Activated CD8-positive, alpha-beta memory T cell treated with anti-CD3 and anti-CD28 coated beads for 1 hour (primary cell): ENCODE measurements at places on chromosomes 3 and 15.
A peak's percentile ranks its signal among the peaks of the same experiment; 100 is the strongest.

DNA sequence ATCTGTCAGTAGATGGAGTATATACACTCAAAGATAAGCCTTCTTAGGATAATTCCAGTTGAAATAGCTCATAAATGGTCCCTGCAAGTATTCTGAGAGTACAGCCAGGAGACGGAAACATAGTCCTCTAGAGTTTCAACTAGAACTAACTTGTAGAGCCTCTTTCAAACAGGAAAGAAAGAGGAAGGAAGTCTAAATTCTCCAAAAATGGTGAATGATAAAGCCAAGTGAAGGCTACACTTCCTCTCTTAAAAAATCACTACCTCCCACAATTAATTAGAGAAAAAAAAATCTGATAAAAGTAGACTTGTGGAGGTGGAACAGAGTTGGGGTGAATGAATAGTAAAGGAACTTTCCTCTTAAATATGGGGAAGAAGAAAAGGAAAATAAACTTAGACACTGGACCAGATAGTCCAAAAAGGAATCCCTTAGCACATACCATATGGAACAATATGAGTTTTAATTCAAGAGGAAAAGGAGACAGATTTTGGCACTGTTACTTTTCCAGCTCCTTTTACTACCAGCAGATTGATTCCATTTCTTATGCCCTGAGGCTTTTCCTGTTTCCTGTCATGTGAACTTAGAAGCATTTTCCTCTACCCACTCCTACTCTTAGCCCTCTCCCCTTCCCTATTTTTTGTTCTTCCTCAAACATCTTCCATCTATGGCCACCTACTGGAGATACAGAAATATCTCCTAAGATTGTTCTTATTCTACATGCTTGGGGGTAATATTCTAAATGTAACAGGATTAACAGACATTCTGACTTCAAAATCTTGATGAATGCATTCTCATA, 207.6 kb downstream of the CHST2 start:
- no peak for DNase-seq

- no peak for DNase-seq
These were observed 35.3 kb upstream of the GOLGA8A start for GRCh38 chr15:34472947-34473346.

DNA sequence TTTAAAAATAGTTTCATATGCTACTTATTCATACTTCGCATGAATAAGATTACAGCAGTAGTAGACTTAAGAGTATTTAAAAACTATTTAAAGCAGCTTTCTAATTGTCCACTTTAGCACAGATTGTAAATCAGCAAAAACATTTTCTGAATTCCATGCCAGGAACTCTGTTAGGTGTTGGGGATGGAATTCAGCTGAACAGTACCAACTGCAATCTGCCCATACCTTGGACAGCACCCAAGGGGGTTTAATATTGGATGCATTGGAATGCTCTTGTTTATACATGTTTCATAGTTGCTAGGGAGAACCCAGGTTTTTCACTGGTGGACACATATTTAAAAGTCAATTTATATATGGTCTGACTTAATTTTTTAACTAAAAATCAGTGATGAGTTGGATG, 74.8 kb downstream of the PPM1L start:
- no peak for DNase-seq

GRCh38 chr15:68413363-68414205, 18.4 kb downstream of the ITGA11 start:
- DNase-seq: no peak

DNA sequence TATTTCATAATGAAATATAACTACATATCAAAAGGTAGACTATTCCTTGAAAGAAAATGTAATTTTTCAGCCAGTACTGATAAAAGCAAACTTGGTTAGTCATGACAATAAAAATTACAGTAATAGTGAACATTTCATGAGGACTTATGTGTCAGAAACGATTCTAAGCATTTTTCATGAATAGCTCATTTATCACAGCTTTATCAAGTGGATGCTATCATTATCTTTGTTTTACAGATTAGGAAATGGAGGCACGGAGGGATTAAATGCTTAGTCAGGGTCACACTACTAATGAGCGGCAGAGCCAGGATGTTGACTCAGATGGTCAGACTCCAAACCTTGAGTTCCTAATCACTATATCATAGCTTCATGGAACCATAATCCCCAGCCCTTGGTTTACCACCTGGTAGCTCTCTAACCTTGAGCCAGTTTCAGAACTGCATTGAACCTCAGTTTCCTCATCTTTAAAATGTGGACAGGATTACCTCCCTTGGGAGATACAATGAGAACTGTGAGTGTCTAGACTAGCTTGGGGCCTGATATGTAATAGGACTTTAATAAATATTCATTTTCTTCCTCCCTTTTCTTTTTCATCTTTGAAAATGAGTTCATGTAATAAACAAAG, 85.4 kb downstream of the TNIK start:
- DNase-seq: no peak

- peak; percentile 84 for DNase-seq
These were observed at the start of gene CFAP92 for GRCh38 chr3:128993461-128994172. CFAP92 (minus strand) TSS chr3:128994076; CDS start chr3:128993304, 772 bp downstream.

DNA sequence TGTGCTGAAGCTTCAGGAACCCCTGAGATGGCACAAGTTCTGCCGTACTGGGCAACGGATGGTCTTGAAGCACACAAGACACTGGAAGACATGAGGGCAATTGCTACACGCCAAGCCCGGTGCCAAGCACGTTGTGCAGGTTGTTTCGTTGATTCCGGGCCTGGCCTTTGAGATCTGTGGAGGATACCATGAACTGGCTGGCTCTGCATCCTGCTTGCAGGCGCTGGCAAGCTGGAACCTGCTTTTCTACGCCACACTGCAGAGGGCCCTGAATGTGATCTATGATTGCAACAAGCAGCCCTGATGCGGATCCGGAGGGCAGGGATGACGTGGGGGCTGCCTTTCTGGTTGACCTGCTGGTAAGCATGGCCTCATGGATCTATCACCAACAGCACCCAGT, 262.5 kb upstream of the ATP10A start:
- no peak for DNase-seq

GRCh38 chr3:111735243-111735758, 123.8 kb upstream of the PHLDB2 start:
- no peak for DNase-seq

DNA sequence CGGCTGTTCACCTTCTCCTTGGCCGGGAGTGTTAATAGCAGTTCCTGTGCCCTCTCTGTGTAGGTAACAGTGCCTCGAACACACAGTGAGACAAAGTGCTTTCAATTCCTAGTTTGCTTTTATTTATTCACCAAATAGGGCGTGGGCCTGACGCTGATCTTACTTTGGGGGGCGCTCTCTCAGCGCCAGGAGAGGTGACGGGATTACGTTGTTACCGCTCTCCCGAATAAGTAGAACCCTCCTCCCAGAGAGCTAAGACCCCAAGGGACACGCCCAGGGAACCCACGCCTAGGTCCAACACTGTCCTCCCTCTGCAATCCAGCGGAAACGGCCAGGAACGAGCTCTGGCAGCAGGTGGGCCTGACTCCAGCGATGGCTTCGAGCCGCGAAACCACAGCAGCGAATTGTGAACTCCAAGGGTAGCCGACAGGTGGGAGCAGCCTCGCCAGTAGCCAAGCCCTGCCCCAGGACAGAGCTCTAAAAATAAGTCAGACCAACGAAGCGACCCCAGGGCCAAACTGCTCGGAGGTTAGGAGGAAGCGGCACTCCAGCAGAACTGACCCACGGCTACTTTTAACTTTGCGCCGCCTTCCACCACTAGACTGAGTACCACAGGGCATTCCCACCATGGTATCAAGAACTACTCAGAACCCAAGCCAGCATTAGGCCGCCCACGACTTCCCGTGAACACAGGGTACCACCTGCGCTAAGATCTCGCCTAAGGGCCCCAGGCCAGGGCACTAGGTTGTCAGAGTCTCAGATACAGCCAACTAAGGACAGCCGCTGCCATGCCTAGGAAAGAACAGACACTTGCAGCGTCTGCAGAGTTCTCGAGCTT, 1.6 kb upstream of the SIN3A start:
- peak; percentile 15 for DNase-seq

- no peak for DNase-seq
These were observed 16.9 kb upstream of the PRKCI start for GRCh38 chr3:170205302-170205701.

GRCh38 chr3:66396161-66396760, 104.6 kb downstream of the LRIG1 start:
- no peak for DNase-seq

DNA sequence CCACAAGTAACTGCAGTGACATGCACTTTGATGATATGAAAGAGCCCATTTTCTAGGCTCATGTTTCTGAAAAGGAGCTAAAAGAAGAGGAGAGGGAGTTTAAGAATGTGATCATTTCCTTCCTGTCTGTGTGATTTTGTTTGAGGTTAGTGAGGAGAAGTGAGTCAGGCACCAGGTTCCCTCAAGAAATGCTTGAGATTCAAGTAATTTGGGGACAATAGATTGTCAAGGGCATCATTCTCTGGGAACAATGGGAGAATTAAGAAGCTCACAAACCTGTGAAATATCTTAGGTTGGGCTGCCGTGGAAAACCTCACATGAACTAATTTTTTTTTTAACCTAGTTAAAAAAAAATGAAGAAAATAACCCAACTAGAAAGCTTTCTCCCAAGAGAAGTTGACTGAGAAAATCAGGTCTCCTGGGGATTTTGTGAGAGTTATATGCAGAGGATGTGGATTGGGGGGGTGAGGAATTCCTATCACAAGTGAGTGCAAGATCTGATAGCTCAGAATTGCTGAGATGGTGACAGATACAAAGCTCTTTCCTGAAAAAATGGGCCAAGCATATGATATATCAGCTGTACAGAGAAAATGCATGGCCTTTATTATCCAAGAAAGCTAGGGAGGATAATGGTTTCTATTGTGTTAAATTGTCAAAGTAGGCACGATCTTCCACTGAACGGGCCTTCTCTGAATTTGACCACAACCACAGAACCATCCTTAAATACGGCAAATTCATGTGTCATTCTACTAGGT, 203.3 kb downstream of the FEZF2 start:
- no peak for DNase-seq

- DNase-seq: no peak
These were observed 177.8 kb upstream of the GAP43 start for GRCh38 chr3:115445559-115445958.

- no peak for DNase-seq
These were observed 636.0 kb upstream of the TBL1XR1 start for GRCh38 chr3:177833332-177833731.

DNA sequence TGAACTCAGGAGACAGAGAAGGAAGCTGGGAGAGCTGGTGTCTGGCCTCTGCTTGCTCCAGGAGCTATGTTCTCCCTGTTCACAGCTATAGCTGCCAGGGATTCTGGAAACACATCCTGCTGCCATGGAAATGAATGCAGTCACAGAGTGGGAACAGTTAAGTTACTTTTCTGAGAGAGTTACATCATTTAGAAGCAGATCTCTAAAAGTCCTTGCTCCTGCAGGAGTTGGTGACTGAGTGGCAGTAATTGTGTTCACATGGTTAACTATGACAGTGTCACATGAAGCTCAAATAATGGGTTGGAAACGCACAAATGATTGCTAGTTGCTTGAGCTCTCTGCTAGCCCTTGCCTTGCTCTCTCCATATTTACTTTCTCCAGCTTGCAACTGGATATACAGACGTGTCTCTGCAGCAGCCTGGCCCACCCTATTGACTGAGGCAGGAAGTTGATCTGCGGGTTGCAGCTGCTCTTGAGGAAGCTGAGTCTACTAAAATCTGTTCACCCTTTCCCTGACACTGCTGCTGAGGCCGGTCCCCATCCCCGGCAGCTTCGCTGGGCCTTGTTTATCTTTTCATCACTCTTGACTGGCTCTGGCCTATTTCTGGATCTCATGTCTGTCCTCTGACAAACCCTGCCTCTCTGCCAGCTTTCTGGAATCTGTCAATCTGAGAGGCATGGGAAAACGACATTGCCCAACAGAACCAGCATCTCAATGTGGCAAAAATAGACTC, 16.7 kb upstream of the ISLR start:
- DNase-seq: no peak

DNA sequence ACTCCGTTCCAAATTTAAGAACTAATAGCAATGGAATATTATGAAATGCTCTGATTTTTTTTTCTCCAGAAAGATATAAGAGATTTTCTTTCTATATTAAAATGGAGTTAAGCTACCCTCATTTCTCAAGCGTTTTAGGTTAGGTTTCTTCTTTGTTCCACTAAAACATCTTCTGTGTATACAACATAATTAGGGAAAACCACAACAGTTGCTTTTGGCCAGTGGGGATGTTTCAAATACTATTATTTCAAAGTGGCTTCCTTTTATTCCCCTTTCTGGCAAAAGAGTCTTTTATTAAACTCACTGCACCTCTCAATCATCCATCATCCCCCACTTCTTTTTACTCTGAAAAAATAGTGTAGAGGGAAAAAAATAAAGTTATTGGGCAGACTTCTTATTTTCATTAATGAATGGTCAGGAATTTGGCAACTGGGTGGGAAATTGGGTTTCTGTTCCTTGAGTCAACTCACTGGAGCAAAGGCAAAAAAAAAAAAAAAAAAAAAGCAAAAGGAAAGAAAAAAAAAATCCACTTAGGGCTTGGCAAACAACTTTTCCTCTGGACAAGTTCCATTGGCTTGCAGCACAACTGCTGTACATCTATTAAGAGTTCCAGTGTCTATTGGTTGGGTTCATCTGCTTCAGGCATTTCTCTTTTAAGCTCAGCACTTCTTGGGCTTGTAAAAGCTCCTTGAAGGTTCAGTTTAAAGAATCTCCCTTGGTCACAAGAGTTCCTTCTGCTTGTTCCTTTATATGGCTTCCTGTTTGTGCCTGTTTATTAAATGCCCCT, 963.4 kb downstream of the ROBO1 start:
- DNase-seq: no peak

DNA sequence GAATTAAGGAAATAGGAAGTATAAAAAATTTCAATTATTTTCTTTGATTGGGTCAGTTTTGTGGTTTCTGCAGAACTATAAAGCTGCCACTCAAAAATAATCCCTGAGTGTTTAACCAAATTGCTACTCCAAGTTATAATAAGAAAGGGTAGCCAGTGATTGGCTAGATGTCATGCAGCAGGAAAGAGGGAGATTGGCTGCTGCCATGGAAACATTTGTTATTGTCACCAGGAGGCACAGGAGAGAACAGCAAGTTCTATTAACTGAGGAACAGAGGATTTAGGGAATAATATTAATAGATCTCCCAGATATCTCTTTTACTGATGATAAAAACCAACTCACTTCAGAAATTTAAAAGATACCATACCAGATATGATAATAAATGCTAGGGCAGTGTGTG, 42.6 kb downstream of the CLDN1 start:
- DNase-seq: no peak

DNA sequence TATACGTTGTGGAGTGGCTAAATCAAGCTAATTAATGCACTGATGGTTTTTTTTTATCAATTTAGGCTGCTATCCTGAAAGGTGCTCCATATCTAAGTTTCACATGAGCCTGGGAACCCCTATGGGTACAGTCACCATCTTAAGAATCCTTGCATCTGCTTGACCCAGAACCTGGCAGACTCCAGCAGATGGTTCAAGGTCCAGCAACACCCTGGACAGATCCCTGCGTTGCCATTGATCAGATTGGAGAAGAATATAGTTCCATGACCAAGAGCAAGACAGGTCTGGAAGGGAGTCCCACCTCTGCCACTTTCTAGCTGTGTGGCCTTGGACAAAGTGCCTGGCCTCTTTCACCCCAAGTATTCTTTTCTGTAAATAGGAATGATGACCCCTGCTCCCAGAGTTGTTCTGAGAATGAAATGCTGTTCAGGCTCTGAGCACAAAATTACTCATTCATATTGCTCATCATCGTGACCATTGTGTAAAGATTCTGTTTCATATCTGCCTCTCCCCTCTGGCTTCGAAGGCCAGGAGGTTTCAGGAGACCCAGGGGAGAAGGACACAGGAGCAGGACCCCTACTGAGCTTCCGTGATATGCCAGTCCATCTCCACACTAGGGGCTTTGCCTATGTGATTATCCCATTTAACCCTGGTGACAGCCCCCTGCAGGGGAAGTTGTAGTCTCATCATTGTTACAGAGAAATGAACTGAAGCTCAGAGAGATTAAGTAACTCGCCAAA, 30.0 kb upstream of the TSEN2 start:
- no peak for DNase-seq
